ENCODE measurements at places on chromosomes 4 and X.
A peak's percentile ranks its signal among the peaks of the same experiment; 100 is the strongest.

DNA sequence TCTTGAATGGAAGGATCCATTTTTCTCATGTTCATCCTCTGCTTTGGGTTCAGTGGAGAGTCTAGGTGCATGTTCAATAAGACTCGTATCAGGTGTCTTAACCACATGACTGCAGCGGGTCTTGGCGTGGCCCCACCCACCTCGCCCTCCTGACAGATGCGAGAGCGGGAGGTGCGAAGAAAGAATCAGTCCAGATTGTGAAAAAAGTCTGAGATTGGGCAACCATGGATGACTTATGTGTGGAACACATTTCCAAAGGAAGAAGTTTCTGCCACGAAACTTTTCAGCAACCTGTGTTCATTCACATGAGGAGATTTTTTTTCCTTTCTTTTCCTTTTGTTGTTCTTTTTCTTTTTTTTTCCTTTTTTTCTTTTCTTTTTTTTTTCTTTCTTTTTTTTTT is 66.8 kb downstream of the NSD2 start:
- no peak for DNase-seq

DNA sequence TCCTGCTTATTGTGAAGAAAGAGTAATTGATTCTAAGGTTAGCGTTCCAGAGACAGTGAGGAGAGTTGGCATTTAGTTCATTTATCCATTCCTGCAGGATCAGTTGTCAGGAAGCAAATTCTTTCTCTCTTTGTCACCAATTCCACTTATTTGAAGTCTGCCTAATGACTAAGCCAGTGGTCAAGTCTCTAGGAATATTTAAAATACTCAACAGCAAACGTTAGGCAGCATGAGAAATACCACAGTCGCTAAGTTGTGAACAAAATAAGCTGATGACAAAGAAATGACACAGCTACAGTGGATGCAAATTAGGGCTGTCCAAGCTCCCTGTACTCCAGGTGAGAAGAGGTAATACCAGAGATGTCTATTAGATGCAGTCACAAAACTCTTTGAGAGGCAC is 6.6 kb upstream of the MAGEB17 start:
- peak; percentile 89 for DNase-seq

DNA sequence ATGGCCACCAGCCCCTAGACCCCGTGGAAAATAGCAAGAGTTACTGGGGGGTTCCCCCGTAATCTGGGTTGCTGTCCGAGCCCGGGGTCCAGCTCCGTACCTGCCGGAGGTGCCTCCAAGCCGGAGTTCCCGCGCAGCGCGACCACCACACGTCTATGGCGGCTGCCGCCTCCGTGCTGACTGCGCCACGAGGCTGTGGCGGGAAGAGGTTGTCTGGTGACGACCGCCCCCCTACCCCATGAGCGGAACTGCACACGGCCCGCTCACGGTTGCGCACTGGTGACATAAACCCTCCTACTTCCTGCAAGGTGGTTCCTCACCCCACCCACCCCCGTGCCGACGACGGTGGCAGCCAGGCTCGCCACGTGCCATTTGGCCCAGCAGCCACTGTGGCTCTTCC is at the start of gene PNMA5:
Gene PNMA5 (minus strand): TSS at position 184 of the 400 bp plus-strand sequence. CDS start 2,518 bp downstream, outside the sequence.
- no peak for DNase-seq

- no peak for DNase-seq
Observed at GRCh38 chr4:162565730-162566129, 401.9 kb upstream of the FSTL5 start.

DNA sequence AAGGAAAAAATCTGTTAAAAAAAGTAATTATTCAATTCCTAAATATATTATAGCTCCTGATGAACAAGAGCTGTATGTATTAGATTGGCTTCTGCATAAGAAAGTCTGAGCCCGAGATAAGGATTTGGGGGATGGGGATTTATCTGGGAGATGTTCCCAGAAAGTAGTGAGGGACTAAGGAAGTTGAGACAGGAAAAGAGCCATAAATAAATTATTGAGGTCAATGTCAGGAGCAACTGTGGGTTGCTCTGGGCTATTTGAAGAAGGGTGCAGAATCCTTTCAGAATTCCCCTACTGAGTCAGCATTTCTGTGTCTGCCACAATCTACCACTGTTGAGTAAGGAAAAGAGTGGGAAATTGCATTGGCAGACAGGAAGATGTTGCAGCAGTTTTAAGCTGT is 3.1 kb upstream of the TDO2 start:
- DNase-seq: no peak

- DNase-seq: no peak
Observed at GRCh38 chr4:137609718-137610430, 77.6 kb upstream of the PCDH18 start.

- no peak for DNase-seq
Observed at GRCh38 chr4:158808399-158808798, 39.6 kb downstream of the FNIP2 start.

GRCh38 chrX:56600987-56601386 is 37.6 kb downstream of the UBQLN2 start:
- DNase-seq: no peak
